ENCODE measurements at places on chromosomes 4 and X.

DNA sequence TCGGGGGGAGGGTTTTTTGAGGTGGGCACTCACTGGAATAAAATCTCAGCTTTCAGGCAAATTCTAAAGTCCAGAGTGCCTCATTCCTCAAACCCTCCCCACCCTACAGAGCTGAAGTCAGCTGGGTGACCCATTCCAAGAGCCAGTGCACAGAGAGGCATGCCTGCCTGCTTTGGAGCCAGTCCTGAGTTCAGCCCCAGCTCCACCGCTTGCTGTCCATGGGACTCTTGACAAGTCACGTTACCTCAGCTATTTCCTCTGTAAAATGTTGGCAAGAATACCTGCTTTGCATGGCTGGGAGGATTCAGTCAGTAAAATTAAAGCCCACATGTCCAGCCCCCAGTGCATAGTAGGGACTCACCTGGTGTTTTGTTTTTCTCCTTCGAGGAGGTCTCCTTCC lies 125.9 kb upstream of the PJA1 start:
- no peak for DNase-seq

DNA sequence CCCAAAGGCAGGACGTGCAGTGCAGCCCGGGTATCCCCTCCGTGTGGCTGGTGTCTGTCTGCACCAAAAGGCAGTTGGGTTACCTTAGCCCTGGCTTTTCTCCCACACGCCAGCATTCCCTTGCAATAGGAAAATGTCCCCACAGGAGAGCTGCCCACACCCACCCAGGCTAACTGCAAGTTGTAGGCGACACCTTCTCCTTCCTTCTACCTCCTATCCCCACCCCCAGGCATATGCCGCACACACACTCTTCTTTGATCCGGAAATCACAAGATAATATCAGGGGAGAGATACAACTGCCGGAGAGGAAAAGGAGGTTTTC lies 444 bp upstream of the APBB2 start:
- no peak for DNase-seq

DNA sequence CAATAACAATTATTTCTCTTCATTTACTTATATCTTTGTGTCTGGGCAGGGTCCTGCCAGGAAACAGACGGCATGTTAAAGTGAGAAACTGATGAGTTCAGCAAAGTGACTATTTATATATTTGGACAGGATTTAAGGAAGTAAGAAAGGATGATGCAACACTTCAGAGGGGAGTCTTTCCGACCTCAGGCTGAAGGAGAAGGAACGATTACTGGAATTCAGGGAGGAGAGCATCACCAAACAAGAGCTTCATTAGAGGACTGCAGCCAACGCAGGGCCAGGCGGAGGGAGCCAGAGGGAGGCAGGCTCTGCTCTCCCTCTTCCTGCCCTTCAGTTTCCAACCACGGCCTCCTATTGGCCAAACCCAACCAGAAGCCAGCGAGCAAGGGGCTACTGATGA lies 1.5 kb upstream of the TLR7 start:
- no peak for DNase-seq

DNA sequence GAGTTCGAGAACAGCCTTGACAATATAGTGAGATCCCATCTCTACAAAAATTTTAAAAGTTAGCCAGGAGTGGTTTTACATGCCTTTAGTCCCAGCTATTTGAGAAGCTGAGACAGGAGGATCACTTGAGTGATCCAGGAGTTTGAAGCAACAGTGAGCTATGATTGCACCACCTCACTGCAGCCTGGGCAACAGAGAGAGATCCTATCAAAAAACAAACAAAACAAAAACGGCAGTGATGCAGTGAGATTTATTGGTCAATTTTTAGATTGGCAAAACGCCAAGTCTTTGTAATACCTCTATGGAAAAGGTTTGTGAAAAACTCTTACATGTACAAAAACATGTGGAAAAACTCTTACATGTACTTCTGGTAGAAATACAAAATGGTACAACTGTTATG lies 91.3 kb downstream of the PTPN13 start:
- DNase-seq: no peak

GRCh38 chr4:165783626-165784025 lies 89.4 kb upstream of the TLL1 start:
- no peak for DNase-seq

GRCh38 chr4:156643826-156644225 lies 327.8 kb downstream of the PDGFC start:
- DNase-seq: no peak

DNA sequence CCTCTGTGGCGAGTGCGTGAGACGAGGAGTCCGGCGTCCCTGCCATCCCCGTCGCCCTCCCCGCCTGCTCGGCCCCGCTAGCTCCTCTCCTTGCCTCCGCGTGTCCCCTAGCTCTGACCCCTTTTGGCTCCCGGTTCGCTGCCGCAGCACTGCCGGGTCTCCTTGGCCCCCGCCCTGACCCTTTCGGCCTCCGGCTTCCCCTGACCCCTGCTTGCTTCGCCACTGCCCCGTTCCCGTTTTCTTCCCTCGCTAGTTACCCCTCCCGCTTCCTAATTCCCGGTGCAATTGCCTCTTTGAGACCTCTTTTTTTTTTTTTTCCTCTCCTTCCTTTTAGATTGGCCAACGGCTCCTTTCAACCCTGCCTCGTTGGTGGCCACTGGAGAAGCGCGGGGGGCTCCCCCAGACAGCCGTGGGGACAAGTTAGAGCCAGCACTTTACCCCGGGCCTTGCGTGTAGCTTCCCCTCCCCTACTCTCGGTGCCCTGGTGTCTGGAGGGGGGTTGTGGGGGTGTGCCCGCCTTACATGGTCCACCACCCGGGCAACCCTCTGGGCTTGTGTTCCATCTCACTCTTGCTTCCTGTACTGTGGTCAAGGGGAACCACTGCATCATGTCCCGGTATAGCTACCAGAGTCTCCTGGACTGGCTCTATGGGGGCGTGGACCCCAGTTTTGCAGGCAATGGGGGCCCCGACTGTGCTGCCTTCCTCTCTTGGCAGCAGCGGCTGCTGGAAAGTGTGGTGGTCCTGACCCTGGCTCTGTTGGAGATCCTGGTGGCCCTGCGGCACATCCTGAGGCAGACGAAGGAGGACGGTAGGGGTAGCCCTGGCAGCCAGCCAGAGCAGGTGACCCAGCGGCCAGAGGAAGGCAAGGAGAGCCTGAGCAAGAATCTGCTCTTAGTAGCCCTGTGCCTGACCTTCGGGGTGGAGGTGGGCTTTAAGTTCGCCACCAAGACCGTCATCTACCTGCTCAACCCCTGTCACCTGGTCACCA lies 548 bp downstream of the TMEM164 start:
- DNase-seq: peak; percentile 3

DNA sequence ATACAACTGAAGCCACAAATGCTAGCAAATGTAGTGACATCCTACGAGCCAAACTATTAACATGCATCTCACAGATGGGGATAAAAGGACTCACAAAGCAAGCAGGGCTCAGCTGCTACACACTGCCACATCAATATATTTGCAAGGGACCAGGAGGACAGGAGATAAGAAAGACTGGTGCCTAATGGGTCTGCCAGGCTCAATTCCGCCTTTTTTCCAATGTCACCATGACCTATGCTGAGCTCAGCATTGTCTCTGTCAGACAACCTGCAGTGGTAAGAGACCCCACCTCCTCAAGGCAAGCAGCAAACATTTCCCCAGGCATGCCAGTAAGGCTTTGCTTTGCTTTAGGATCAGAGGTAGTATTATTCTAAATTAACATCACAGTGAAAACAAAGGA lies 435 bp downstream of the DCX start:
- DNase-seq: no peak
